ENCODE measurements at places on chromosomes 1 and 21. TPM values are rescaled to one million over a fixed set of nuclear protein-coding genes. Genes with fewer than 3 reads are reported as not detected.

DNA sequence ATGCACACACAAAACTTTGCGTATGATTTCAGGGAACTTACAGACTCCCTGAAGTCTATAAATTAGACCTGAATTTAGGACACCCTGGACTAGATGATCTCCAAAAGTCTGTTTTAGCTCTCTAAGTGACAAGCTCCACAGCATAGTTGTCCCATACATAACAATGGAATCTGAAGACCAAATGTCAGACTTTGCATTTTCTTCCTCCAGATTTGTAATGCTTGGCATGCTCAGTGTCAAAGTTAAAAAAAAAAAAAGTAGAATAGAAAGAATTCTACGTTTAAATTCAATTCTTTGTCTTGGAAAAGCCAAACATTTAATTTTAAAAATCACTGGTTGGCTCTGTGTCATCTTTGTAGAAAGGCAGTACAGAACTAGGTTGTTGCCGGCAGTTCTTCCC is 66.7 kb downstream of the OLFML2B start:
- DNase-seq, result no peak

DNA sequence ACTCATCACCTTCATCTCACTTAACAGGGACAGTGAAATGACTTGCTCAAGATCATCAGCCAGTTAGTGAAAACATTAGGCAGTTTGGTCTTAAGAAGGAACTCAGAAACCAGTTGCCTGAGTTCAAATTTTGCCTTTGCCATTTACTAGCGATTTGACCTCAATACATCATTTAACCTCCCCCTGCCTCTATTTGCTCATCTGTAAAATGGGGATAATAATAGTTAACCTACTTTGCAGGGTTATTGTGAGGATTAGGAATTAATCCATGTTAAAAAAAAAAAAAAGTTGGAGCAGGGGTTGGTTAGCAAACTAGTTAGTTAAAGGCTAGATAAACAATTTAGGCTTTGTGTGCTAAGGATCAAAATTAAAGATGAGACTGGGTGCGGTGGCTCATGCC is 10.6 kb upstream of the TACSTD2 start:
- DNase-seq, result no peak

GRCh38 chr21:34642211-34643075 is 26.4 kb upstream of the CLIC6 start:
- peak; percentile 44 for DNase-seq

DNA sequence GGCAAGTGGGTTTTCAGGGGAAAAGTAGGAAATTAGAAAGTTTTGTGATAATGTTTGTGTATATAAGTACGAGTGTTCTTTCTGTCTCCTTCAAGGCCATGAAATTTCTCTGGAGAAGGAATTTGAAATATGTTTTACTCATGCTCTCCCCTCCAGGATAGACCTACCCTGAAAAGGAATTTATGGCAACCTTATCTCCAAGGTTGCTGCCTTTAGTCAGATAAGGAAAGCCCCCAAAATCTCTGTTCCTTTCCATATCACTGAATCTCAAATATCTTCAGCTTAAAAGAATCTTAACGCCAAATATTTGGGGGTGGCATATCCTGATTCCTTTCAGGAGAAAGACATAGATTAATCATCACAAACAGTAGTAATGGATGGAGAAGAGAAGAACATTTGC is 499 bp upstream of the C4BPB start:
- DNase-seq, result peak; percentile 16

DNA sequence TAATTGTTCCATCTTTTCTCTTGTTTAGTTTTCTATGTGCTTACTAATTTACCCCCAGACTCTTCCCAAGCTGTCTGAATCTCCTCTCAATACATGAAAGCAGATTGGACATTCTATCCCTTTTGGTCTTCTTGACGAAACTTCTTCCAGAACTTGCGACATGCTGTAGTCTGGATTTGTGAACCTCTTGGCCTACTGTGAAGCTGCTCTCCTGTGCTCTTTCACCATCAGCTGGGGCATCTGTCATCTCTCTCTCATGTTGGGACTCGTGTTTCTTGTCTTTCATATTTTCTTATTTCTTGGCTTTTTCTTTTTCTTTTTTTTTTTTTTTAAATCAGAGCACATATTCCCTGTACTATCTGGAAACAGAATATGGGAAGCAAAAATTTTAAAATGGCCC is 6.8 kb downstream of the CPT2 start:
- DNase-seq, result no peak

Gene ILDR2
- not detected for total RNA-seq

- DNase-seq, result no peak
Observed at GRCh38 chr1:203308328-203308922, 3.1 kb downstream of the BTG2 start.

All from HFFc6 (cell line).